ENCODE measurements at places on chromosomes 4 and X. TPM values are rescaled to one million over a fixed set of nuclear protein-coding genes. Genes with fewer than 3 reads are reported as not detected.
A peak's percentile ranks its signal among the peaks of the same experiment; 100 is the strongest.

DNA sequence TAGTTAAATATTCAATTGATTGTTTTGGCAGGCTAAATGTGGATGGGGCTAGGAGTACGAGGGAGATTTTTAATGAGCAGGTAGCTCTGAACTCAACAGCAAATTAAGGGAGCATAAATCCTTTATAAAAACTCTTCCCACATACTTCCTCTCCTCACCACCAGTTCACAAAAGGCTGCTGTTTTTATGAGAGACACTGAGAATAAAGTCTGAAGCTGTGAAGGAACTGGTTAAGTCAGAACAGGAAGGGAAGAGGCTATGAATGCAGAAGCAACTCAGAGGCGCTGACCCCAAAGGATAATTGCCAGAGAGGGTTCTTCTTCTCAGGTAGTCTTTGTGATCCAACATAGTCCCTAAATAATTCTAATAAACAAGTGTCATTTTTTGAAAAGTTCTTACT lies 406.1 kb downstream of the GPM6A start:
- no peak overlapping the region for H3K4me3 ChIP-seq
- DNase-seq: no peak
- H3K27me3 ChIP-seq: no peaks in the 10 kb centered on the region
- H3K27ac ChIP-seq: no peak overlapping the region

Gene PFKFB1
- total RNA-seq: 0.44 TPM

- H3K27me3 ChIP-seq: no peaks in the 10 kb centered on the region
- H3K4me1 ChIP-seq: no peaks in the 10 kb centered on the region
- peaks cover 4% of the 10 kb centered on the region for H3K36me3 ChIP-seq
- no peak for DNase-seq
Observed at GRCh38 chr4:84799318-84799717, 167.2 kb downstream of the WDFY3 start.

DNA sequence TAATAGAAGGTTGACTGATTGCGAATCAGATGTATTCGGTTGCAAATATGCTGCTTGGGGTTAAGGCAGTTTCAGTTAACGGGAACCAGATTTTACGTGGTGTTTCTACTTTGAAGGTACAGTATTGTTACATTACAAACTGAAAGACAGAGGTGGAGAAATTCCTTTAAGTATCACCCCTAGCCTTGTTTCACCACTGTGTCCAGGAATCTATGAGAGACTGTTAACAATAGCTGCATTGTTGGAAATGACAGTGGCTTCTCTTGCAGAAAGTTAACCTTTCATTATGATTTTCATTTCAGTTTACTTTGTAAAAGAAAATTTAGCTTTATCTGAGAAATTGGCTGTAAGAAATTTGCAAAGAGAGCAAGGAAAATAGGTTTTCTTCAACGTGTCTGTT lies 2.6 kb downstream of the CDKL5 start:
- H3K36me3 ChIP-seq: no peaks in the 10 kb centered on the region
- no peak for DNase-seq
- H3K4me1 ChIP-seq: peaks cover 6% of the 10 kb centered on the region
- H3K27me3 ChIP-seq: no peaks in the 10 kb centered on the region

Gene SUV39H1
- total RNA-seq: 7.4 TPM

GRCh38 chr4:74319470-74319869 lies 11.2 kb downstream of the EPGN start:
- H3K4me3 ChIP-seq: no peak overlapping the region
- H3K27me3 ChIP-seq: no peaks in the 10 kb centered on the region
- H3K36me3 ChIP-seq: no peaks in the 10 kb centered on the region

Gene STATH
- total RNA-seq: not detected

GRCh38 chrX:85037114-85037513 lies 33.4 kb downstream of the APOOL start:
- H3K36me3 ChIP-seq: no peaks in the 10 kb centered on the region
- no peaks in the 10 kb centered on the region for H3K4me1 ChIP-seq
- H3K4me3 ChIP-seq: no peak overlapping the region
- no peaks in the 10 kb centered on the region for H3K27me3 ChIP-seq
- no peak overlapping the region for H3K27ac ChIP-seq

DNA sequence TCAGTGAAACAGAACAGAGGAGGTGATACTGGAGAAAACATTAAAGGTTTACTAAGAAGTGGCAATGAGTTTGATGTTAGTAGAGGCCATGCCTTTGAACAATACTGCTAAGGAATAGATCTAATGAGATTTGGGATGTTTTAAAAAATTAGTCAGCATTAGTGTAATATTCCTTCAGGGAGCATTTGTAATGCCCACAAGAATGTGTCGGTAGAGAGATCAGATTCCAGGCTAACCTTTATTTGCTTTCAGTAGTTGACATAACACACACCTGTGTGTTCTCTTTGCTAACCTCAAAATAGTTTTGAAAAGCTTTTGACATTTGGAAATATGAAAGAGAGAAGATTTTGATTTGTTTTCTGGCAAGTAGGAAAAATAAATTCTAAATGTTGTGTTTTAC lies 328.8 kb downstream of the BMPR1B start:
- no peaks in the 10 kb centered on the region for H3K36me3 ChIP-seq
- DNase-seq: no peak
- peaks cover 6% of the 10 kb centered on the region for H3K4me1 ChIP-seq
- H3K27me3 ChIP-seq: no peaks in the 10 kb centered on the region
- H3K27ac ChIP-seq: no peak overlapping the region

Gene EGF
- total RNA-seq: 0.81 TPM

DNA sequence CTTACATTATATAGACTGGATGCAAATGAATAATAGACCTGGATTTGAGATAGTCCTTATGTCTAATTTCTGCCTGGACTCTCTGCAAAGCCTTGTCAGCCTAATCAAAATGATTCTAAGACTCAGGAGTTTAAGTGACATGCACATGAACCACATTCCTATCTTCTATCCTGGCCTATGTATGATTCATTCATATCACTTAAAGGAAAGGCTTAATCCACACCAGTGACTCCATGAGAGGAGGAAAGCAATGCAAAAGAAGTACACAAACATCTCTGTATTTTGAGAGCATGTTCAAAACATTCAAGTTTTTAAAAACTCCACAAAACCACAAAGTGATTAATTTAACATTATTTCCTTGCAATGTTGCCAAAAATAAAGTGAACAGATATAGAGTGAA lies 14.6 kb downstream of the AMOT start:
- H3K27ac ChIP-seq: no peak overlapping the region
- H3K4me3 ChIP-seq: no peak overlapping the region
- no peaks in the 10 kb centered on the region for H3K4me1 ChIP-seq
- no peak for DNase-seq

- no peak for DNase-seq
- H3K36me3 ChIP-seq: no peaks in the 10 kb centered on the region
- no peaks in the 10 kb centered on the region for H3K4me1 ChIP-seq
- no peaks in the 10 kb centered on the region for H3K27me3 ChIP-seq
Observed at GRCh38 chrX:56232221-56233082, at the start of gene KLF8. Gene KLF8 (plus strand): TSS chrX:56232356. CDS start chrX:56233335, 979 bp downstream.

DNA sequence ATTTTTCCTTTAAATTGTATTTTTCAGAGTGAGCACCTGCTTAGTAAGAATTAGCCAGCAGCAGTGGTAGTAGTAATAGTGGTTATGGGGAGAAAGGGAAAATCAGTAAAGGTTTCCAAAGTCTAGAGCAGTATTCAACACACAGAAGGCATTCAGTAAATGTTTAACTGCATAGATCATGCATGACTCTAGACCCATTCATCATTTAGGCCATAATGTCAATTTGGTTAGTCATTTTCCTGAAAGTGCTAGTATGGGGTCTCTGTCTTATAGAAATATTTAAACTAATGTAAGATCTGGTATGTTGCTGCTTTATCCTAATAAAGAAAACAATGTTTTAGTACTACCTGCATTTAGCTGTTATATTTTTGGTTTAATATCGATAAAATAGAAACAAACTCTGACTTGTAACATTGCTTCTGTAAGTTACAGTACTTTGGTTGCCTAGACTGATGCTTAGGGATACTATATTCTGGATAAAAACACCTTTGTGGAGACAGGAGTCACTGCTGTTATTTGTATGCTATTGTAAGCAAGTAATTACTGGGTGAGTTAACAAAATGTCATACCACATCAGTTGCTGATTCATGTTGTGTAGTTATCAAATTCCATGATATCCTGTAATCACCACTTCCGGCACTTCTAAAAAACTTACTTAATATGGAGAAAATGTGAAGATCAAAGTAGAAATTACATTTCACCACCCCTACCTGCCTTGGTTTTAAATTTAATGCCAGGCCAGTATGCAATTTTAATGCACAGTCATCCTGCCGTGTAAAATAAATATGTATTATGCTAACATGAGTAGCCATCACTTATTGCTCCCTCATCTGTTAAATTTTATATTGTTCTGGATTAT lies 115.8 kb upstream of the BMPR1B start:
- no peak overlapping the region for H3K4me3 ChIP-seq
- no peaks in the 10 kb centered on the region for H3K4me1 ChIP-seq
- no peak for DNase-seq

DNA sequence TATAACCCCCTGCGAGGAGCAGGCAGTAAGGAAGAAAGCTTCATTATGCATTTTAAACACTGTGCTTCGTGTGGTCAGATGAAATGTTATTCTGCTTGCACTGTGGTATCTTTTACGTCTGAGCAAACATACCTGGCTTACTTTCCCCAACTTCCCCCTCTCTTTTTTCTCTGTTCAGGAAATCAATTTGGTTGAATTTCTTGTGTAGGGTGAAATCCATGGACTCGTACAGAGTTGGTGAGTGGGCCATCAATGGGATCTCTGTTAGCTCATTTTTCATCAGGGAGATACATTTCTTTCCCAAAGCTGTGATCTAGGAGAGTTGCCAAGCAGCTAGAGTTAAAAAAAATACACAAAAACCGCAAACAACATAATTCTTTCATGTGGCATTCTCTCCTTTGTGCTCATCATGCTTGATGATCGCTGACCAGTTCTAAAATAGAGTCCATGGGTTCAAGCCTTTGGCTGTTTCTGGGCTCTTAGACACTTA lies 98.5 kb downstream of the FRAS1 start:
- H3K27ac ChIP-seq: no peak overlapping the region
- no peak for DNase-seq
- H3K27me3 ChIP-seq: no peaks in the 10 kb centered on the region
- no peak overlapping the region for H3K4me3 ChIP-seq
- no peaks in the 10 kb centered on the region for H3K36me3 ChIP-seq

Gene ARHGAP6
- 14.9 TPM for total RNA-seq

DNA sequence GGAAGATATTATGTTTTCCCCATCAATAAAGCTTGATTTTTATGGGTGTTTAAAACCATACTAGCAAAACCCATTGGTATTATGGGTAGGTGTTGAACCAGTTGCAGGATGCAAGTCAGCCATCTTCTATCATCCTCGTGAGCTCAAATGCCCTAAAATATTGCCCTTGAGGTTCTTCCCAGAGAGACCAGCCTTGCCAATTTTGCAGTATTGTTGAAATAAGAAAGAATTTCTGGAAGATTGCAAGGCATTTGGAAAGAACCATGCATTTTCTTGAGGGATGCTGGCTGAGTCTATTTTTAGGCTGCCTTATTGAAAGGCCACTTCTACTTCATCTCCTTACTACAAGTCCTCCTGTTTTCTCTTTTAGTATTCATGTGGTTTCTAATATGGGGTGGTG lies 60.9 kb upstream of the SOD3 start:
- no peaks in the 10 kb centered on the region for H3K4me1 ChIP-seq
- no peak for DNase-seq
- H3K27me3 ChIP-seq: no peaks in the 10 kb centered on the region

GRCh38 chr4:132383571-132384199 lies 765.4 kb upstream of the PCDH10 start:
- DNase-seq: no peak
- H3K36me3 ChIP-seq: no peaks in the 10 kb centered on the region
- H3K27ac ChIP-seq: no peak overlapping the region
- H3K27me3 ChIP-seq: no peaks in the 10 kb centered on the region
- no peaks in the 10 kb centered on the region for H3K4me1 ChIP-seq

GRCh38 chrX:74613370-74614092 lies 893 bp downstream of the RLIM start:
- no peak for DNase-seq
- H3K4me3 ChIP-seq: peak overlapping the region; percentile 62
- H3K27ac ChIP-seq: peak overlapping the region; percentile 99
- peaks cover 6% of the 10 kb centered on the region for H3K4me1 ChIP-seq
- H3K36me3 ChIP-seq: peaks cover 7% of the 10 kb centered on the region
- H3K27me3 ChIP-seq: no peaks in the 10 kb centered on the region

GRCh38 chr4:91113130-91113706 lies 986.0 kb downstream of the CCSER1 start:
- DNase-seq: no peak
- H3K27me3 ChIP-seq: no peaks in the 10 kb centered on the region
- H3K36me3 ChIP-seq: no peaks in the 10 kb centered on the region

DNA sequence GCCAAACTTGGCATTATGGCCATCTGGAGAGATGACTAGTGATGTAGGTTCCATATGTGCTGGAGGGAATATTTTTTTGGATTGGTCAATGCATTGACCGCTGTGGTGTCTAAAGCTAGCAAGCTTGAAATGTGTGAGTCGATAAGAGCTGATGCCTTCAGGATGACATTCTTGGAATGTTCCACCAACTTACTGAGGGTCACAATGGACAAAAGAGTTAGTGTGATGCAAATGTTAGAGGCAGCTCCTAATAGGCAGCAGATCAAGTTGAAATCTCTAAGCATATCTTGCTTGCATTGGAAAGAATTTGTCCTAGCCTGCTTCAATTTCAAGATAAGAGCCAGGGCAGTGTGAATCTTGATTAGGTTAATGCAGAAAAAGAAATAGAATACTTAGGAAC lies 210.4 kb upstream of the AFF2 start:
- DNase-seq: no peak
- no peaks in the 10 kb centered on the region for H3K36me3 ChIP-seq
- no peak overlapping the region for H3K27ac ChIP-seq

- H3K4me1 ChIP-seq: no peaks in the 10 kb centered on the region
- no peak overlapping the region for H3K27ac ChIP-seq
- no peak overlapping the region for H3K4me3 ChIP-seq
- no peaks in the 10 kb centered on the region for H3K27me3 ChIP-seq
Observed at GRCh38 chr4:33493231-33493630, 2751.1 kb downstream of the ARAP2 start.

GRCh38 chr4:66279084-66279483 lies 608.8 kb upstream of the EPHA5 start:
- H3K4me3 ChIP-seq: no peak overlapping the region
- H3K27ac ChIP-seq: no peak overlapping the region
- H3K36me3 ChIP-seq: no peaks in the 10 kb centered on the region
- no peaks in the 10 kb centered on the region for H3K27me3 ChIP-seq

- H3K4me3 ChIP-seq: no peak overlapping the region
- no peaks in the 10 kb centered on the region for H3K27me3 ChIP-seq
- no peaks in the 10 kb centered on the region for H3K4me1 ChIP-seq
- DNase-seq: no peak
Observed at GRCh38 chr4:166104623-166105022, 231.6 kb downstream of the TLL1 start.

DNA sequence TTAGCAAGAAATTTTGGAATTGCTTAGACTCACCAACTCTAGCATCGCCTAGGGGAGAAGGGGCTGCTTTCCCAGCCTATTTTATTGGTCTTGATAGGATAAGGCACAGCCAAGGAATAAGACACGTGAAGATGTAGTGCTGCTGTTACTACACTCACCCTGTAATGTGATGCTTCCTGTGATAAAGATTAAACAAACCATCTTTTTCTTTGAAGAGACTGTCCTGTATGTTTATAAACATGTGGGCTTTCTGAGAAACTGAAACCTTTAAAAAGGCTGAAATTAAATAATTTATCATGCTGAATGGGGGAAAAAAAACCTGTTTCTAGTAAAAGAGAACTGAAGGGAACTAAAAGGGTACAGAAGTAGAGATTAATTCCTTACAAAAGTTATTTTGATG lies 13.2 kb downstream of the TAPT1 start:
- H3K36me3 ChIP-seq: peaks cover 72% of the 10 kb centered on the region
- no peaks in the 10 kb centered on the region for H3K27me3 ChIP-seq
- H3K27ac ChIP-seq: no peak overlapping the region
- no peak overlapping the region for H3K4me3 ChIP-seq
- DNase-seq: no peak

- H3K27ac ChIP-seq: no peak overlapping the region
- no peak overlapping the region for H3K4me3 ChIP-seq
- H3K4me1 ChIP-seq: no peaks in the 10 kb centered on the region
- H3K27me3 ChIP-seq: no peaks in the 10 kb centered on the region
- H3K36me3 ChIP-seq: no peaks in the 10 kb centered on the region
Observed at GRCh38 chr4:184215709-184216328, 1.9 kb downstream of the ENPP6 start.
